ENCODE measurements at places on chromosomes 5 and 9.

DNA sequence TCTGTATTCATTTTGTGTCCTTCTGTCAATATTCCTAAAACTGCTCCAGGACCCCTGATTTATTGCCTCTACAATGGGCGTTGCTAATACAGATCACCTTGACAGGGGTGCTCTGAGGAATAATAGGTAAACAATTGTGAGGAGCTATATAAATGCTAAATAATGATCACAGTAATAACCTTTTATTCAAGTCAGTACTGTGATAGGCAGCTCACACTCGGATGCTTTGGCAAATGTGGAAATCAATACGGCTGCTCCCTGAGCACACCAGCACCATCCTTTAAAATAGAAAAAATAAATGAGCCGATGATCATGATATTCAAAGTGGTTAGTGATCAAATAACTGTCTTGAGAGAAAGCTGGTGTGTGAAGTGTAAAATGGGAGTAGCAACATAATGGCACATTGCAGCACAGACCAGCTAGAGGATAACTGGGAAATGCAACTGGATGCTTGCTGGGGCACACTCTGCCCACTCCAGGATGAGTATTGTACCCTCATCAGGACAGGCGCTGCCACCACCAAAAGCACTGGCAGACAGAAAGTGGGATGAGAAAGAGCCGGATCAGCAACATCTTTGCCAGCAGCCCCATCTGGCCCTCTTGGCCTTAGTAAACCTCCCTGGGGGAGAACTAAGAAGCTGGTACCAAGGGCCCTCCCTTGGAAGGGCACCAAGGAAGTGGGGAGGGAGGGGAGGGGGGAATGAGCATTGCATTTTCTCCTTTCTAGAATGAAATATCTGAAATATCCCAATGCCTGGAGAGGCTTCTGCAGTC, 69.4 kb upstream of the SPATA31D4 start:
- DNase-seq: no peak

DNA sequence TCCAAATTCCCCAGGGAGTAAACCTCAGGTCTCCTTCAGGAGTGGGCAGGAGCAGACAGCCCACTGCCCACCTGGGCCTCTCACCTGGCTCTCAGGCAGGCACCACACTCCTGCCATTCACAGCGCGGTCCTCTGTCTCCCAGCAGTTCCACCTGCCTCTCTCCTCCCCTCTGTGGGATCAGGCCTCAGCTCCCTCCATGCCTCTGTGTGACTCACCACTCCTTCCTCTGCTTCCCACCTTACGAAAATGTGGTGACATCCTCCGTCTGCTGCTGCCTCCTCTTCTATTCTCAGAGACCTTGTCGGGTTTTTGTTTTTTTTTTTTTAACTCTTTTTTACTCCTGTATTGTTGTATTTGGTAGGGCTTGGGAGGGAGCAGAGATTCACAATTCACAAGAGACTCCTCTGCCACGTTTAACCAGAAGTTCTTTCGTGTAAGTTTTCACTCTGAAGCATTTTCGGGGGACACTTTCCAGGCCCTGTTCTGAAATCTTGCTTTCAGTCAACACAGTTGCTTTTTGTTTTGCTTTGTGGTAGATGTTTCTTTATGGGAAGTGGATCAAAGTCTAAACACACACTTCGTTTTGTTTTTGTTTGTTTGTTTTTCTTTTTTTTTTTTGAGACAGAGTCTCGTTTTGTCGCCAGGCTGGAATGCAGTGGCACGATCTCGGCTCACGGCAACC, 21.1 kb upstream of the CDKN2AIPNL start:
- no peak for DNase-seq

DNA sequence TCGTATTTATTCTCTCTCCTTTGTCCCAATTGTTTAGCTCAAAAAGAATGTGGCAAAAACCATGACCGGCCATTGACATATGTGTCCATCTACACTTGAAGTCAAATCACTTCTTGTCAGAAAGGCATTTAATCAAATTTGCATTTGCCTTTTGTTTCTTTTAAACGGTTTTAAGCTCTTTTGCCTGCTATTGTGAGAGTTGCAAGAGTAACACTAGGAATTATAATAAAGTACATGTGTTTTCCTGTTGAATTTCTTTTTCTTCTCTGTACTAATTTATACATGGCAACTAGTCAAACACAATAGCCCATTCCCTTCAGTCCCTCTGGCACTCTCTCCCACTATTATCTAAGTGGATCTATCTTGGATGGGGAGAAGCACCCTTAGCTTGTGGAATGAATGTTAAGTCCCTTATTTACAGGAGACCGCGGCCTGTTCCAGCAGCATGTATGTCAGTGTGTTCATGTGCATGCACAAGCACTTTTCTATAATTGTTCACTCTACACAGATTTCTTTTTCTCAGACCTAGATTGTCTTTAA, 3.2 kb downstream of the ADAMTSL1 start:
- no peak for DNase-seq

GRCh38 chr5:102583276-102584124, 84.7 kb upstream of the SLCO6A1 start:
- DNase-seq: no peak

DNA sequence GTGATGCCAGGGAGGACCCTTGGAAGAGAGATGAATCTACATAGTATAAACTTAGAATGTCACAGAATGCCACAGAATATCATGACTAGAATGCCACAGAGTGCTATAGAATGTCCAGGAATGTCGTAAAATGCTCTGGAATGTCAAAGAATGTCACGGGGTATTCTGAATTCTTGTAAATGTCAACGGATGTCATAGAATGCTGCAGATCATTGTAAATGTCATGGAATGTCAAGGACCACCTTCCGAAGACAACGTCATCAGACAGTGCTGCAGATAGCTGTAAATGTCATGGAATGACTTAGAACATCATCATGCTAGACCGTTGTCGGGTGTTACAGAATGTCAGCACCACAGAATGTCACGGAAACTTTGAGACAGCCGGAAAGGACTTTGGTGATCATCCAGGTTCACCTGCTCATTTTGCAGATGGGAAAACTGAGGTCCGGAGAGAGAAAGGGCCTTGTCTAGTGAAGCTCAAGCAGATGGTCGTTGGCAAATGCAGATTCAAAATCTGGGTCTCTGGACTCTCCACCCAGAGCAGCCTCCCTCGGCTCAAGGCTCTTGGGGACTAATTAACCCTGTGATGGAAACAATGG, 117.1 kb downstream of the LHX2 start:
- DNase-seq: no peak

DNA sequence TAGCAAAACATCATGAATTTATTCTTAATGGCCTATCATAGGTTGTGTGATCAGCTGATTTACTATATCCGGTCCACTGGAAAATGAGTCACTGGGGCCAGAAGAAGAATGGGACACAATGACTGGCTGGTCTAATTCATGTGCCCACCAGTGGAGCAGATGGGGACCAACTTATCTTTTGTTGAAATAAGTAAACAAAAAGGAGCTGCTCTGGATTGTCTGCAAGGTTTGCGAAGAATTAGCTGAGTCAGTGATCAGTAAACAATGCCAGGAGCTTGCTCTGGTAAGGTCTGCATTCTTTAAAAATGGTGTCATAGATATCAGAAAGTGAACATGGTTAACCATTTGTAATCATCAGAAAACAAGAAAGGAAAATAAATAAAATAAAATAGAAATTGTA, 128.0 kb downstream of the RASEF start:
- DNase-seq: peak; percentile 50

DNA sequence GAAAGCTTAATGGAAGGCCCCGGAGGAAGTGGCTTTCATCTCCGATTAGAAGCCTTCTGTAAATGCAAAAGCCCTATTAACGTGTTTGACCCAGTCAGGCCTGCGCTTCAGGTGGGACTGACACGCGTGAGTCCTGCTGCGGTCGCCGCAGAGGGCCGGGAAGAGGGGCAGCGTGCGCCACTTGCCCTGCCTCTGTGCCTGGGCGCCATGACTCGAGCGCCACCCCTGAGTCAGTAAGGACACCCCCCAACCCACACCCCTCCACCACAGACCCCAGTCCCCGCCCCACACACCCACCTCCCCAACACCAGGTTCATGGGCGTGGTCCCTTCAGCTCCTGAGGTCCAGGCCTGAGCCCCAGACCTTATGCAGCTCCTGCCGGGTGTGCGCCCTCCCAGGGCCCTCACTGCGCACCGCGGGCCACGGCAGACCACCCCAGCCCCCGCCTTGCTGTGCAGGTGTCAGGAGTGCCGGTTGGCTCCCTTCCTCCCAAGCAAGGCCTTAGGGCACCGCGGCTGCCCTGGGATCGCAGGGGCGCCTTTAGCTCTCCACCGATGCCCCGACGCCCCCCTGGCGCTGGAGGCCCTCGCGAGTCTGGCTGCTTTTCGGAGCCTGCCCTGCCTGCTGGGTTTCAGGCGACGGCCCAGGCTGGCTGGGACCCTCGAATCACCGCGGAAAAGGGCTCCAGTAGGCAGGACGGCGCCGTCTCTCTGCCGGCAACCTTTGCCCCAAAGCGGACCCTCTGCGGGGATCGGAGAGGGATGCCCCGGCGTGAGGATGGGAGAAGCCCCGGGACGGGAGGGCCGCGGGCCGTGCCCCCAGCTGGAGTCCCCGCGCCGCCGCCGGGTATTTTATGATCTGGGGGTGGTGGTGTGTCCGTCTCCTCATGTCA, 625 bp upstream of the OLFM1 start:
- no peak for DNase-seq

DNA sequence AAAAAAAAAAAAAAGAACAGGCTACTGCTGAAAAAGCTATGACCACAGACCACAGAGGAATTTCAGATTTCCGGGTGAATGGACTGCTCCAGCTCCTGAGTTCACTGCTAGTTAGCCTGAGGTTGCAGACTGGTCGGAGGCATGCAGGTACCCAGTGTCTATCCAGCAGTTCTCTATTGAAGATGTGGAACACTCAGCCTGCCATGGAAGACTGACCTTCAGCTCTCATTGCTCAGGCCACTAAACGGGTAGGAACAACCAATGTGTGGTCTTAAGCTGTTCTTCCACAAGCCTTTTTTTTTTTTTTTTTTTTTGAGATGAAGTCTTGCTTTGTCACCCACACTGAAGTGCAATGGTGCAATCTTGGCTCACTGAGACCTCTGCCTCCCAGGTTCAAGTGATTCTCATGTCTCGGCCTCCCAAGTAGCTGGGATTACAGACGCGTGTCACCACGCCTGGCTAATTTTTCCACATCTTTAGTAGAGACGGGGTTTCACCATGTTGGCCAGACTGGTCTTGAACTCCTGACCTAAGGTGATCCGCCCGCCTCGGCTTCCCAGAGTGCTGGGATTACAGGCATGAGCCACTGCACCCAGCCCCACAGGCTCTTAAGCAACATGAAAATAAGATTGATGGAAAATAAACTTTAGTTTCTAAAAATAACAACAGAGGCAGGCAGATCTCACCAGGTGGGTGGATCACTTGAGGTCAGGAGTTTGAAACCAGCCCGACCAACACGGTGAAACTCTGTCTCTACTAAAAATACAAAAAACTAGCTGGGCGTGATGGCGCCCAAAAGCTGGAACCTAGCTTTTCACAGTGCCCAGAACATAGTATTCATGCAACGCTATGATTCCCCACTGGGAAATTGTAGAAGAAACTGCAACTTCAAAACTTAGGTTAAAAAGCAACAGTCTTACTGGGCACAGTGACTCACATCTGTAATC, 20.0 kb upstream of the NPM1 start:
- no peak for DNase-seq

DNA sequence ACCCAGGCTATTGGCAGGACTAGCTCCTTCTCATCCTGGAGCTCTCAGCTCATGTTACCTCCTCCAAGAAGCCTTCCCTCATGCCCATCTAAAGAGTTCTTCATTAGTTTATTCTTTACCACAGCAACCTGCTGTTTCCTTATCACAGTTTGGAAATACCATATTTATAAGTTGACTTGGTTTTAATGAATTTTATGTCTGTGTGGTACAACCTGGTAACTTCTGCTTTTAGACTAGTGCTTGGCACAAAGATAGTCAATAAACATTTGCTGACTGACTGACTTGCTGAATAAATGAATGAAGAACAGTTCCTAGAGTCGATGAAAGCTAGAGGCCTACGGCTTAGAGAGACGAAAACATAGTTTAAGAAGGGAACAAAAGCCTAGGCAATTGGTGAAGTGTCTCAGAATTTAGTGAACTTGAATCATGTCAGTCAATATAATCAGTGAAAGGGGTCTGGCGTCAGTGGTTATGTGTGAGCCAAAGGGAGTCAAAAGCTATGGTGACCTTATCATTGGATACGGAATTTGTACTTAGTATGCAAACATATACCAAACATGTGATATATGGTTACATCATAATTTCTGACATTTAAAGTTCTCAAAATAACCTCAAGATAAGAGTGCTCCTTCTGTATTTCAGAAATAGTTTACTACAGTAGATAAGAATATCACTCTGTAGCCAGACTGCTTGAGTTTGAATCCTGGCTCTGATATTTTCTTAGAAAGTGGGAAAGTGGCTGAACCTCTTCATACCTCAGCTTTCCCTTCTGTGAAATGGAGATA, 239.5 kb downstream of the MCTP1 start:
- DNase-seq: no peak

- DNase-seq: no peak
Observed at GRCh38 chr5:176678584-176678983, 31.3 kb downstream of the TSPAN17 start.

DNA sequence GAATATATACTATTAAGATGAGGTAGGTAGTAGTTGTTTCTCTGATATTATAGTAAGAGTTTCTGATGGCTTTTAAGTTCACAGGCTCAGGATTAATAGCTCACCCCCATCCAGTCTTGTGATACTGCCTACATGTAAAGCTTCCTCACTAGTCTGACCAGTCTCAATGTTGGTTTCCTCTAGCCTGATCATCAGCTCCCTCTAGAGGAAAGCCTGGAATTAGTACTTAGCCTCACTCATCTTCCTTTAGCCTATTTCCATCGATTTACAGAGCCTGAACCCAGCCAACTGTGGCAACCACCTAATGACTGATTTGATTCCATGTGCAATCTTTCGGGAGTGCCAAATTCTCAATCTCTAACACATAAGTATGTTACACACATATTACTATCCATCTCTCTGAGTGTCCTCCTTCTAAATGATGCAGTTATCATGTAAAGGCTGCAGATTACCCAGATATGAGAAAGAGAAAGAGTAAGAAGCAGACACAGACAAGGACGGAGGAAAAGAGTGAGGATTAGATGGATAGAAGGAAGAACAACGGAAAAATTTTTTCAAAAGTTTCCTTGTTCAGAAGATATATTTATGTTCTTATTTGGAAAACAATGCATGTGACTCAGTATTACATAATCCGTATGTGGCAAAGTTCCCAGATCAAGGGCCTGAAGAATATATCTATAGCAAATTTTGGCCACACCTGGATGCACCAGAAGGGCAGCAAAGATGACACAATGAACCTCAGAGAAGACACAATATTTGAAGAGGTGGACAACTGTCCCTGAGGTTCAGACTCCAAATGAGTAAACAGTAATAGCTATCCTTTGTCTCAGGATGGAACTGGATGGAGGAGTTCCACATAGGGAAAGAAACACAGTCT, 333.7 kb downstream of the ELAVL2 start:
- peak; percentile 42 for DNase-seq

DNA sequence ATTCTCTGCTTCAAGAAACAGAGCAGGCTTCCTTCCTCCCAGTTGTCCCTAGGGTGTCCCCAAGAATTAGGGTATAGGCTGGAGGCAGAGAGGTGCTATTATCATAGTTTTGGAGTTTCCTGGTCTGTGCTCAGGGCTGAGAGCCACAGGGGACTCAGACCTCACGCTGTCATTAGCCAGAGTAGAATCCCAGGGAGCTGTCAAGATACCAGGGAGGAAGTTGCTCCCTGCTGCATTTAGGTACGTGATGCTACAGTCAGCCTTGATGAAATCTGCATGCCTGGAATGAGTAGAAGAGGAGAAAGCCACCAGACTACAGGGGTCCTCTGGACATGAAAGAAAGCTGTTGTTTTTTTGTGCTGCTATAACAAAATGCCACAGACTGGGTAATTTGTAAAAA, 273.2 kb downstream of the SH3GL2 start:
- DNase-seq: no peak

All from retinal pigment epithelial cell (primary cell).